ENCODE measurements at places on chromosomes 2 and 18.

DNA sequence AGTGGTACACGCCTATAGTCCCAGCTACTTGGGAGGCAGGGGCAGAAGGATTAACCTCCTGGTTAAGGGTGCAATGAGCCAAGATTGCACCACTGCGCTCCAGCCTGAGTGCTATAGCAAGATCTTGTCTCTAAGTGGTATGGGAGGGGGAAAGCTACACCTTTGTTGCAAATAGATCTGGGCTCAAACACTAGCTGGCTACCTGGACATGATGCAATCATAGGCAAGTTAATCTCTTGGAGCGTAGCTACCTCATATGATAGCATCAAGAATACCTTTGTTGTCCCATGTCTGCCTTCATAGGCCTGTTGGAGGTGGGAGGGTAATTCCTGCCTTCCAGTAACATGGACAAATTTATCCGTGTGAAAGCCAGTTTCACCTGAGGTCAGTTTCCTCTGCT lies 15.7 kb downstream of the KLHL29 start:
- DNase-seq = no peak

GRCh38 chr18:47985866-47986265 lies 55.4 kb upstream of the SMAD2 start:
- no peak for DNase-seq

- no peak for DNase-seq
Observed at GRCh38 chr2:217316743-217317142, 456.9 kb upstream of the TNP1 start.

- no peak for DNase-seq
Observed at GRCh38 chr2:112136096-112136495, 2.1 kb upstream of the FBLN7 start.

DNA sequence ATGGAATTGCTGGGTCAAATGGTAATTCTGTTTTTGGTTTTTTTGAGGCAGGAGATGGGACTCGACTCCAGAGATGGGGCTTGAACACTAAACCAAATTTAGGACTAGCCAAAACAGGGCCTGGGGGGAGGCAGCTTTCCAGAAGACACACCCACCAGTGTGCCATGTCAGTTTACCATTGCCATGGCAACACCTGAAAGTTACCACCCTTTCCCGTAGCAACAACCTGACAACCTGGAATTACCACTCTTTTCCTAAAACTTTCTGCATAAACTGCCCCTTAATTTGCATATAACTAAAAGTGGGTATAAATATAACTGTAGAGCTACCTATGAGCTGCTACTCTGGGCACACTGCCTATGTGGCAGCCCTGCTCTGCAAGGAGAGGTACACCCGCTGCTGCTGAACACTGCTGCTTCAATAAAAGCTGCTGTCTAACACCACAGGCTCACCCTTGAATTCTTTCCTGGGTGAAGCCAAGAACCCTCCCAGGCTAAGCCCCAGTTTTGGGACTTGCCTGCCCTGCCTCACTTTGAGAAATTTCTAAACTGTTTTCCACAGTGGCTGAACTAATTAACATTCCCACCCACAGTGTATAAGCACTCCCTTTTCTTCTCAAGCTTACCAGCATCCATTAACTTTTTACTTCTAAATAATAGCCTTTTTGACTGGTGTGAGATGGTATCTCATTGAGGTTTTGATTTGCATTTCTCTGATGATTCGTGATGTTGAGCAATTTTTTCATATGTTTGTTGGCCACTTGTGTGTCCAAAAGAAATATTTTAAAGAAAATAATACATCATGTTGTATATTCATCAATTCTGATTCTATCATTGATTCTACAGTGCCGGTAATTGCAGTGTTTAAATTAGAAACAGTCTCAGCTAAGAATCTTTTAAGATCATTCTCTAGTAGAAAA lies 10.6 kb downstream of the CDK15 start:
- DNase-seq = no peak

- no peak for DNase-seq
Observed at GRCh38 chr2:162824304-162824703, 14.3 kb downstream of the KCNH7 start.

DNA sequence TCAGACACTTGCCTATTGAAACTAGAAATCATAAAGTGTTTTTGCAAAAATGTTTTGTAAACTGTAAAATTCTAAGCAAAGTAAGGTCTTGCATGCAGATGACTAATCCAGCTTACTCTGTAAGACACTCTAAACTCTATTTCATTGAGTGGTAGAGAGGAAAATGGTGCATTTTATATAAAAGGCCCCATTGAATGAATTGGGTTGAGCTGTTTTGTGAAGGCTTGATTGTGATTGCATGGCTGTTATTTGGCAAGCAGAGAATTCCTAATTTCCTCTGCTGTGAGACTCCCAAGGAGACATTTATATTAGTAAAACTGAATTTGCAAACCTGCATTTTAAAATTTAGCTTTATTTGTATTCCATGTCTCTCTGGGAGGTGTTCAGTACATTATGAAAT lies 234.5 kb downstream of the PARD3B start:
- no peak for DNase-seq

DNA sequence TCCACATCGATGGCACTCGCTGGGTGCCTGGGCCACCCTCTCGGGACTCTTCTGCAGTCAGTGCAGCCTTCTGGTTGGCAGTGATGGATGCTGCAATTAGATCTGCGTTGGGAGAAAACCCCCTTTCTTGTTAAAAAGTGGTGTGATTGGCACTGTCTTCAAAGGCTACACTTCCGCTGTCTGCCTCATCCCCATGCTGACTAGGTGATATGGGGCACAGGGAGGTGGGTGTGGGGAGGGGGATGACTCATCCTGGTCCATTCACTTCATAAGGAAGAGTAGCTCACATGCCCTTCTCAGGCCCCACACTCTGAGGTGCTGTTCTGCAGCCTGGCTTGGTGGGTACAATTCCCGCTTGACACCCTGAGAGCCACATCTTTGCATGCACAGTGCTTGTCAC lies 77.4 kb downstream of the THNSL2 start:
- DNase-seq = no peak

- no peak for DNase-seq
Observed at GRCh38 chr2:200445284-200445683, 64.6 kb downstream of the KCTD18 start.

GRCh38 chr18:29307231-29307630 lies 1130.3 kb upstream of the CDH2 start:
- DNase-seq = no peak

DNA sequence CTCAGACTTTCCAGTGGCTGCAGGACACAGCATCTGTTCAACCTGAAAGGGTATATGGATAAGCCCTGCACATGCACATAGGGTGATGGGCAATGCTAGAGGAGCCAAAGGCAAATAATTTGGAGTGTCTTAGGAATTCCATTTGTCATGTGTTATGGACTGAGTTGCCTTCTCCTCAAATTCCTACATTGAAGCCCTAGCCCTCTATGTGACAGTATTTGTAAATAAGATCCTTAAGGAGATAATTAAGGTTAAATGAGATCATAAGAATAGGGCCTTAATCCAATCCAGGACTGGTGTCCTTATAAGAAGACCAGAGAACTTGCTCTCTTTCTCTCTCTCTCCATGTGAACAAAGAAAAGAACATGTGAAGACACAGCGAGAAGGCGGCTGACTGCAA lies 42.9 kb upstream of the CREG2 start:
- no peak for DNase-seq

DNA sequence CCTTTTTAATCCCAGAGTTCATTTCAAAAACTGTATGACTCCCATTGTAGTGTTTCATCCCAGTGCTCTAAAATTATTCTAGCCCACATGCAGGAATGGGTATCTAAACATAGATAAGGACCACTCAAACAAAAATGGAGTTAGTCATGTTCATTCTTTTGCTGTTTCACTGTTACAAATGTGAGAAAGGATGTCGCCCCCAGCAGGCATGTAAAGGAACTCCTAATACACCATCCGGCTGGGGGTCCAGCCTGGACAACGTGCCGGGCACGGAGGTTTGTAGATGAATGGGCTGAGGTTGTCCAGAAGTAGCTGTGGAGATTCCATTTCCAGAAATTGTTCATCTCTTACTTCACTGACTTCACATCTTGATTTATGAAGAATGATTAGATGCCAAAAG lies 101.9 kb upstream of the RAB12 start:
- no peak for DNase-seq

- no peak for DNase-seq
Observed at GRCh38 chr2:69618362-69618761, 25.2 kb downstream of the AAK1 start.

DNA sequence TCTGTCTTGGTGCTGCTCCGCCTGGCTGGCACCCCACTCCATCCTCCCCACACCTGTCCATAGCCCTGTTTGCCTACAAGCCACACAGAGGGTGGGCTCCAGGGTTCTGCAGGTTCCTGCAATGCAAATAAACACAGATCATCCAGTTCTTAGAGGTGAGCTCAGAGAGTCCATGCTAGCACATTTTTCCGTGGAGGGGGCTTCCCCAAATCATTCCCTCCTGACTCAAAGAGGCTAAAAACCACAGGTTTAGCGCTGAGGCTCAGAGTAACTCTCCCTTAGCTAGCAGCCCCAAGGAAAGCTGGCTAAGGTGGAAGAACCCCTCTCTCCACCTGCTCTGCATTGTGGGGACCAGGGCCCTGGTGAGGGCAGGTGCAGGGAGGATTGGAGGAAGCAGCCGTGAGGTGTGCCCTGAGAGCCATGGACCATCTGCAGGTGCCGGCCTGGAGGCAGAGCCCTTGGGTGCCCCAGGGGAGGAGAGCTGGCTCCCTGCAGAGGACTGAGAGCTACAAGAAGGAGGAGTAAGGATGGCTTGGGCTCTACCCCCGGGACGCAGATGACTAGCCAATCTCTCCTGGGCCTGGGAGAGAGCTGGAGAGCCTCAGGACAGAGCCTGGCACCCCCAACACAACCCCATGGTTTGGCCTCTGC lies 23.8 kb upstream of the TEX44 start:
- DNase-seq = no peak

- no peak for DNase-seq
Observed at GRCh38 chr18:31450409-31450808, 2.9 kb downstream of the DSG3 start.

- DNase-seq = no peak
Observed at GRCh38 chr2:236740506-236740905, 170.9 kb downstream of the ACKR3 start.

DNA sequence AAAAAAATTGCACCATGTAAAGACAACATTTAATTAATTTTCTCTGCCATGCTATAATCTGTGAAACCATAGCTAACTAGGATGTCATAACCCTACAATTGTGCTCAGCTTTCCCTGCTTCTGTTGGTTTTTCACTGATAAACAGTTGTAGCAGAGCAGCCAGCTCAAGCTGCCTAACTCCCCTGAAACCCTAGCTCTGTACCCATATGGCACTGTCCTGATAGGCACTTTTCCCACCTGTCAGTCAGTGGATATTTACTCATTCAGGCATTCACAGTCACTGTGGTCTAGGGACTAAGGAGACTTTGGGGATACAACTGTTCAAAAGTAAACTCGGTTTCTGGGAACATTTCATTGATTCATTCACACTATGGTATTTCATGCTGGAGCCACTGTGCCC lies 407.0 kb downstream of the DSEL start:
- DNase-seq = no peak

Data from activated CD4-positive, alpha-beta T cell treated with anti-CD3 and anti-CD28 coated beads for 1 hour (primary cell).